Activated T-helper 1 cell treated with Interleukin-2 at 50 U/mL for 16 hours (primary cell): ENCODE measurements at places on chromosomes 4 and X.

DNA sequence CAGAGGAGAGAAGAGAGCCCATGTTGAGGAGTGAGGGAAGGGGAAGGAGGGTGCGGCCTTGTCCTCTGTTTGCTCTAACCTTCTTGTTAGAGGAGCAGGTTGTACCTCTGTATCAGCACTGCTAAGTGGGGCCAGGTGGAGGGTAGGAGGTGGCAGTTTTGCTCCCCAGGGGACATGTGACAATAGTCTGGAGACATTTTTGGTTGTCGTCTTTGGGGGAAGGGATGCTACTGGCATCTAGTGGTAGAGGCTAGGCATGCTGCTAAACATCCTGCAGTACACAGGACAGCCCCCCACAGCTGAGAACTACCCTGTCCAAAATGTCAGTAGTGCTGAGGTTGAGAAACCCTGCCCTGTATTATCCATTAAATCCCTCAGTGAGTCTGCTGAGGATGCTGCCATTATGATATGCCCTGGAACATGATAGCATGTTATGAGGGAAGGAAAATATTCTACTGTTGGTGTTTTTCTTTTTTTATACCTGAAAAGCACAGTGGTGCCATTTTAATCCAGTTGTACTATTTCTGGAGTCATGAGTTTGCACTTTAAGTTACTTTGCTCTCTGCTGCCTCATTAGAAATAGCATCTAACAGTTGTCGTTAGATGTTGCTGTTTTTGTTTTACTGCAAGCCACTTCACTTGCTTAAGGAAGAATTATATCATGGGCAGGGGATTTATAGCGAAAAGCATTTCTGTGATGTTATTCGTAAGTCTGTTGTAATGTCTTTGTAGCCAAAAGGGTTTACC lies 90.6 kb downstream of the LRP2BP start:
- no peak for DNase-seq

DNA sequence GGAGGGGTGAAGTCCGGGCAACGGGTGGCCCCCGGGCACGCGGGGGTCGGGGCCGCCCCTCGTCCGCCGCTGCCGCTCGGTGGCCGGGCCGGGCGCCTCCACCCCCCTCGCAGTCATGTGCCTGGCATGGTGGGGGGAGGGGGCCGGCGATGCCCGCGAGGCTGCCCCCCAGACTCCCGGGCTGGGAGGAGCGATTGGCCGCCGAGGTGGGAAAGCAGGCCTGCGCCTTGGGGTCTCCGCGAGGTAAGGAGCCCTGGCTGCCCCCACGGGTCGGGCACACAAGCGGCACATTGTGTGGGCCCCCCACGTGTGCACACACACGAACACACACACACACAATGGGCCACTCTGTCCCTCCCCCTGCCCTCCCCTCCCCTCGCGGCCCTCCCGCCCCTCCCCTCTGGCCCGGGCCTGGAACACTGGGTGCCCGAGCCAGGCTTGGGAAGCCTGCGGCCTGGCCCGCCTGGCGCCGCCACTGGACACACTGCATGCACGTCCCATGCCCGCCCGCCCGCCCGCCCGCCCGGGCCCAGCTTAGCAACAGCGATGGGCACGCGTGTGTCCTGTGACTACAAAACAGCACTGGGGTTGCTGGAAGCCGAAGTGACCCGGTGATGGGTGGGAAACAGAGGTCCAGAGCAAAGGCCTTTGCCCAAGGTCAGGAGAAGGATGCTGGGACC lies 1.3 kb downstream of the SLC6A8 start:
- DNase-seq, result no peak

GRCh38 chr4:3201718-3202702 lies 46.9 kb upstream of the MSANTD1 start:
- peak; percentile 53 for DNase-seq

DNA sequence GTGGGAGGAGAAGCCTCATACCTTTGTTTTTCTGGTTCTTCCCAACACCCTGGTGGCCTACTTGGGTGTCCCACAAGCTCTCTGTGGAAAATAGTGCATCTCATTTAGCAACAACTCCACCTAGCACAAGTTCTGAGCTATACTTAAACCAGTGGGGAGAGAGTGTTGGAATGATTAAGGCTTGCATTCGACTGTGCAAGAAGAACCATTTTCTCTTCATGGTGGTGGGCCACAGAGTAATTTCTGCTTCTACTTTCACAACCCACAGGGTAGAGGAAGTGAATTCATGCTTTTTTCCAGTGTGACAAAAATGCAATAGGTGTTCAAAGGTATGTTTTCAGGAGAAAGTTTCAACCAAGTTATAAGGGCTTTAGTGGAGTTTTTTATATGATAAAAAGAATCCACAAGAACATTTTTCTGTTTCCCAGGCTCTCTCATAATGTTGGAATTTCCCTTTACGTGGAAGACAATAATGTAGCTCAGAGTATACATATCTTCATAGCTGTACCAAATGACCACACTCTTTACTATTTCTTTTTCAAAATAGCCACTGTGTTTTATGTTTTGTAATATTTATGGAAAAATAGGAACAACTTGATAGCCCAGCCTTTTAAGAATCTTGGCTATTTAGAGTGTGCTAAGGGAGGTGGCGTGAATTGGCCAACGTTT lies 80.3 kb upstream of the HHIP start:
- DNase-seq, result no peak
